Testis (tissue), 5 donors: ENCODE measurements at places on chromosomes 12 and 14. TPM values are rescaled to one million over a fixed set of nuclear protein-coding genes. Genes with fewer than 3 reads are reported as not detected.

KCNMB4 gene
- total RNA-seq: 7.1 TPM

GRCh38 chr12:108720757-108721514 is 10.4 kb downstream of the CORO1C start:
- no peak for DNase-seq

KNTC1 gene
- 79.8 TPM for total RNA-seq

DNA sequence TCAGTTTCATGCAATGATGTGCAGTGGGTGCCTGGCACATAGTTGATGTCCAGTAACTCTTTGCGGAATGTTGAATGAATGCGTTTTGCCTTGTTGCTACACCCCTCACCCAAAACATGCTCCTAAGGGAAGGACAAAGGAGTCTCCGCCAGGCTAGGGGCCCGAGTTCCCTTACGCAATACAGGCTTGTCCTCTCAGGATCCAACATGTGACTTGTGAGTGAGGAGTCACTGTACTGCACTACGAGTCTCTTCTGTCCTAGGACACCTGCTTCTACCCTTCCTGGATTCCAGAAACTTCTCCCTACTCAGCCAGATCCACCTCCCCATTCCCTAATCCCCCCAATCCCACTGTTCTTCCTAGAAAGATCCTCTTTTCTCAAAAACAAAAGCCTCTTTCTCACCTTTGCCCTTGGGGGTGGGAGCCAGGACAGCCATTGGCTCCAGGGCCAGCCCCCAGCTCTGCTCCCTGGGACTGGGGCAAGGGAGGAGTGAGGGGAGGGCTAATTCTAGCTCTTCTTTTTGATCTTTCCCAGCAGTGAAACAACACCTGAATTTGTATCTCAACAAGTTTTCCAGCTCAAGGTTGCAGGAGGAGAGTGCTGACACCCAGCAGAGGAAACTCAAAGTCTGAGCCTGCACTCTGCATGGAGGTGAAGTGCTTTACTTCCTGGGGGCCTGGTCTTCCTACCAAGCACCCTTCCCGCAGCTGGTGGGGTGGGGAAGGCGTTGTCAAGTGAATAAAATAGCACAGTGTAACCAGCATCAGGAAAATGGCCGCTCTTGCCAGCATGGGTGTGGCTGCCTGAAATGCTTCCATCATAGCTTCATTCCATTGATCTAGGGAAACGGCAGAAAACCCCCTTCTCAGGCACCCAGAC is 3.4 kb upstream of the OTUB2 start:
- DNase-seq: no peak

GRCh38 chr12:56129206-56129941 is 1.3 kb downstream of the ESYT1 start:
- peak; percentile 73 for DNase-seq

GRCh38 chr12:131436922-131437705 is 273.8 kb upstream of the SFSWAP start:
- DNase-seq: peak; percentile 10

DNA sequence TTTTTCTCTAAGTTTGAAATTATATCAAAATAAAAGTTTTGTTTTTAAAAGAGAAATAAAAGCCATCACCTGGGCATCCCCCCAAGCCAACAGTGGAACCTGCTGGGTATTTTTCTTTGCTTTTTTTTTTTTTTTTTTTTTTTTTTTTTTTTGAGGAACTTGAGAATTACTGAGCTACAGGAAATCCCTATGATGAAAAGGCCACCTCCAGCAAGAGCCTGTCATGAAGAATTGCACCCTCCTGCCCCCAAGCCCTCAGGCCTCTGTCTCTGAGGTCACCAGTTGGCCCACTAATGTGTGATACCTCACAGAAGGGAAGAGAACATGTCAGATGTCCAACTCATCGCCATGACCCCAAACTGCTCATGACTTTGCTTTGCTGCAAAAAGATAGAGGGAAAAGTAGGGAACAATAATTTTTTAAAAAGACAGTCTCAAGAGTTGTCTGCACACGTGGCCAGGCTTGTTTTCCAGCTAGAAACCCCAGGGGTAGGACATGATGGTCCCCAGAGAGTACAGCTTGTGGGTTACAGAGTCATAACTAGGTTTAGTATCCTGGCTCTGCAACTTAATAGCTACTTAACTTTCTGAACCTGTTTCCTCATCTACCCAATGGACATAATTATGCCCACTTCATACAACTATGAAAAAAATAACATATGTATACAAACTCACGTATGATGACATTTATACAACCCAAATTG is 124.3 kb upstream of the EGLN3 start:
- no peak for DNase-seq

OASL gene
- total RNA-seq: 1.8 TPM

DNA sequence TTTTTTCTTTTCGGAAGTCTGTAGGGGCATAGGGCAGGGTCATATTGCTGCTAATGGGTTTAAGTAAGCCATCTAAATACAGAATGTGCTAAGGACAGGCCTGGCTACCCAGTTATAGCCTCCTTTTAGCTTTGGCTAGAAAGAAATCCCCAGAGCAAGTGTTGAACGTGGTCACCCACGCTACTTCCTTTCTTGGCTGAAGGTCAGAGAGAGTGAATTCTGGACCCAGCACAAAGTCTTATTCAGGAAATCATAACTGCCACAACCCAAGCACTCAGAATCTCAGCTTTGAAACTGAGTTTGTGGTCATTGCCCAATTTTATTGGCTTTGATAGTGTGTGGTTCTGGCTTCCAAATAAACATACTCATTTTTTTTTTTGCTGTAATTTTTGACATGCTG is 542.1 kb upstream of the ATP2B1 start:
- peak; percentile 19 for DNase-seq

IL31 gene
- total RNA-seq: not detected

DNA sequence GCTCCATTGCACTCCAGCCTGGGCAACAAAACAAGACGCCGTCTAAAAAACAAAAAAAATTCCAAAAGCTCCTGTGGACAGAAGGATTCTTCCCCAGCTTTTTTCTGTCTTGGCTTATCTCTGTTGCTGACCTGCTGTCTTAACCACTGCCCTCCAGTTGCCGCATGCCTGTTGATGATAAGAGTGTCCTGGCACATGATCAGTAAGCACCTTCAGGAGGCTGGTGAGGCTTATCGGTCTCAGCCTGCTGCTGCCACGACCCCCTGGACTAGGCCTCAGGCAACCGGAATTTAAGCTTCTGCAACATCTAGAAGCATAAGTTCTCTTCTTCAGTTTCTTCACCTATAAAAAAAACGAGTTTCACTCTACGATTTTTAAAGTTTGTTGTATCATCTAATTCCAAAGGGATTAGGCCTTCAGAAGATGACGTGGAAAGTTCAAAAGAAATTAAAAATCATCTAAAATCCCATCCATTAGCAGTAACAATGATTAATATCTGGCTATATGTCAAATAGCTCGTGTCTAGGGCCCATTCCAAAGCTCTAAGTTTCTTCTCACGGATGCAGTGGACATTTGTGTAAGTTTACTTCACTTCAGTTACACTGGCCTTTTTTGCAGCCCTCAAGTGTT is 46.4 kb downstream of the RESF1 start:
- DNase-seq: no peak

- peak; percentile 75 for DNase-seq
Observed at GRCh38 chr14:89085737-89086382, 261.4 kb downstream of the TTC8 start.

HOXC13 gene
- 0.87 TPM for total RNA-seq

CLEC2A gene
- not detected for total RNA-seq

DNA sequence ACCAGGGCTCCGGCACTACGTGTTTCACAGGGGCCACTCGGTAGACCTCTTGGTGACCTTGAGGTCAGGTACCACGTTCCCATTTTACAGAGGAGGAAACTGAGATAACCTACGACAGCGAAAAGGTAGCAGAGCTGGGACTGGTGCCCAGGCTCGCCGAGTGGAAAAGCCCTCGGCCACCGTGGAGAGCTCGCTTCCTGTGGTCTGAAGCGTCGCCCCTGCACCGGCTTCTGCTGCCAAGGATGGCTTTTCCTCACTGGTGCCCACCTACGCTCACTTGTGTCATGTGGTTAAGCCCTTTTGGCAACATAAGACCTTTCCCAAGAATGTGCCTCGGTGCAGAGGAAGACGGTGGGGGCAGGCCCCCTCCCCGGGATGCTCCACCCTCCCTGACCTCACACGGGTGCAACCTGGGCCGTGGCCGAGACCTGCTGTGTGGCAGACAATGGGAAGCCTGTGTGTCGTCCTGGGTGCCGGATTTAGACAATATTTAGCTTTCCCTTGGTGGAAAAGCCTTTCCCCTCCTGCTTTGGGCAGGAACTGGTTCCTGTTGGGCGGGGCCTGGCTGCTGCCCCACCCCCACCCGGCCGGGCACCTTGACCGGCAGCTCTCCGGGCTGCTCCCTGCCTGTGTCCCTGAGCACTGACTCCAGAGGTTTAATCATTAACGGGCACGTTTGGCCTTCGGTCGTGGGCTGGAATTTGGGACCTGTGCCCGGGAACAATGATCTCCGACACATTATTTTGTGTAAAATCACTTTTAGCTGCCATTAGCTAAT is 32.4 kb upstream of the PPP1R13B start:
- DNase-seq: peak; percentile 38

DNA sequence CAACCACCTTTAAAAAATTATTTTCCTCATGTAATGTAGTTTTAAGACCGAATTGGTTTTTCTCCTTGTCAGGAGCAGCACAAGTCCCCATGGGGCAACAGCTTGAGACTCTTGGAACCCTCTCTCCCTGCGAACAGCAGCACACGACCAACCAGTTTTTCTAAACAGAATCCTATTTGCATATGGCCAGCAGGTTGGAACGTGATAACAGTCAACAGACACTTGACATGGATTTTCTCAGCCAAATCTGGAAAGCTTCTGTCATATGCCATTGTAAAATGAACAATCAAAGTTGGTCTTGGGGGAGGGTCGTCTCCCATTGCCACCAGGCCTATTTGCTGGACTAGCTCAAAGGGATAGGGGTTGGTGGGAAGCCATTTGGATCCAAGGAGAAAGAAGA is 1915.0 kb upstream of the FLRT2 start:
- DNase-seq: no peak

DNA sequence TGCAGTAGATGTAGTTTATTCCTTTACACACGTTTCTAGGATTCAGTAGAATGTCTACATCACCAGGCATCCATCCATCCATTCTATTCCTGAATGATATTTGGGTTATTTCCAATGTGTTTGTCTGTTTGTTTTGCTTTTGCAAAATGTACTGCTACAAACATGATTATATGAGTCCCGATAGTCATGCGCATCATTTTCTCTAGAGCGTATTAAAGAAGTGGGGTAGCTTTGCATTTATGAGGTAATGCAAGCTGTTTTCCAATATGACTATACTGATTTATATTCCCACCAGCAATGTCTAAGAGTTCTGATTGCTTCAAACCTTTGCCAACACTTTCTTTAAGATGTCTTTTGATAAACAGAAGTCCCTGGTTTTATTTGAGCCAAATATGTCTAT is 253.2 kb downstream of the NOVA1 start:
- no peak for DNase-seq

CCDC184 gene
- total RNA-seq: 8.0 TPM

DNA sequence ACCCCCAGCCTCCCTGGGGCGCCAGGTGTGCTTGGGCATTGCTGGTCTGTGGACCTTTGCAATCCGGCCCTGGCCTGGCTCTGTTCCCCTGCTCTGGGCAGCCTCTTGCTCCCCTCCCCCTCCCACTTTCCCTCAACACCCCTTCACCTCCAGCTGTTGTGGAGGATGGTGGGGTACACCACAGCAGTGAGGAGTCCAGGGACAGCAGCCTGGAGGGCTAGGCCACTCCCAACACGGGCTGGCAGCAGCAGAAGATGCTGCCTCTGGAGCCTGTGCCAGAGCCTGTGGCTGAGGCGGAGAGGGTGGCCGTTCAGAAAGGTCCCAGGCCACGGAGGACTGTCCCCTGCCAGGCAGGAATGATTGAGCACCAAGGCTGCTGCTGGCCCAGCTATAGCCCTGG is 7.6 kb downstream of the ZBTB42 start:
- no peak for DNase-seq

C12orf60 gene
- 5.3 TPM for total RNA-seq

- DNase-seq: no peak
Observed at GRCh38 chr12:64412459-64412858, 8.3 kb downstream of the XPOT start.

DNA sequence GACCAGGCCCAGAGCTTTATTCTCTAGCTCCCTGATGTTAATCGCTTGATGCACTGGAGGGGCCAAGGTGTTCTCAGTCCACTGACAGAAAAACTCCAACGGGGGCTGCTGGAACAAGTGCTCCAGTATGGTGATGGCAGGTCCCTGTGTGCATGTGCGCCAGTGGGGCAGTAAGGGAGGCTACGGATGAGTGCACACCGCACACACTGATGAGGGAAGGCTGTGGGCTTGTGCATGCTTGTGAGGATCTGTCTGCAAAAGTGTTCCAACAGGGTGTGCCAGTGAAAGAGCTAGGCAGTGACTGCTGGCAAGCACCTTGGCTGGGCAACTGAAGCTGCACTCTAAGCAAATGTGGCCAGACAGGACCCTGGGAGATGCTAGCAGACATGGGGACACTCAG is 229.7 kb upstream of the FOXG1 start:
- DNase-seq: no peak

GRCh38 chr12:104376650-104377513 is 73.3 kb downstream of the EID3 start:
- no peak for DNase-seq

DNA sequence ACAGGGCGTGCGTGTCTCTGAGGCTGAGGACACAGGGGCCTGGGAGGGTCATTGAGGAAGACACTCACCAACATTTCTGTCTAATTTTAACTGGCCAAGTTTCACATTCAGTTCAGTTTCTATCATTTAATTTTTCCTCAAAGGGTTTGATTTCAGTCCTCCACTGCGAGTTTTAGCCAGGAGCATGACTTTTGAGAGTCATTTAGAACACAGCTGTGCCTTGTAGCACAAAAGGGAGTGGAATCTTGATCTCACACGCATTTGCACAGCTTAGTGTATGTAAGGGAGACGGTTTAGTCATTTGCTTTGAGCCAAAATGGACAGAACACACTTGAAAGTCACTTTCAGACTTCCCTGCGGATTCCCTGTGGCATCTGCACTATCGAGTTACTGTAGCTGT is 1090.8 kb downstream of the BCL11B start:
- DNase-seq: no peak

GRCh38 chr14:61678975-61679374 is 16.3 kb upstream of the HIF1A start:
- DNase-seq: no peak

- DNase-seq: no peak
Observed at GRCh38 chr12:25155022-25155576, 39.9 kb downstream of the DNAI7 start.
